Skeletal muscle cell (primary cell): ENCODE measurements at places on chromosomes 1 and 21.
A peak's percentile ranks its signal among the peaks of the same experiment; 100 is the strongest.

GRCh38 chr1:197150336-197151005, 4.0 kb upstream of the ASPM start:
- no peak for DNase-seq

DNA sequence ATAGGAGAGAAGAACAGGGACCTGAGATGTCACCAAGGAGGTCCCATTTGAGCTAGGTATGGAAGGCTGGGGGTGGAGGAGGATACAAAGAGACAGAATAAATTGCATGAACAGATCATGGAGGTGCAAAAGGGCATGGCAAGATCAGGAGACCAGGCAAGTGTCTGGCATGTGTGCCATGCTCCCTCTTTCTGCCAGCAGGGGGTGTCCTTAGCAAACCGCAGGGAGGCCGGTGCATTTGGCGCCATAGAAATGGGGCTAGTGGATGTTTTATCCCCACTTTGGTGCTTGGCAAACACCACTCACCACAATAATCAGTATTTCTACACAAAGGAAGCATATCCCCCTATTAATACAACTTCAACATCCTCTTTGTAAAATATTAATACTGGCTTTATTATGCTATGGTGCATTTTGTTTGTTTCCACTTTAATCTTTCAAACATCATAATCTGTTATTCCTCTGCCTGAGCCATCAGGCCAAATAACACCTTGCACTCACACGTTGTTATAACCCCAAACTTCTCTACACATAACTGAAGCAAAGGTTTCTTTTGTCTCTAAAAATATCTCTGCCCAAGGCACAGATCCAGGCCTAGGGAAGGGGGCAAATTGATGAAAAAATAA, 25.9 kb downstream of the S100A6 start:
- DNase-seq, result no peak

DNA sequence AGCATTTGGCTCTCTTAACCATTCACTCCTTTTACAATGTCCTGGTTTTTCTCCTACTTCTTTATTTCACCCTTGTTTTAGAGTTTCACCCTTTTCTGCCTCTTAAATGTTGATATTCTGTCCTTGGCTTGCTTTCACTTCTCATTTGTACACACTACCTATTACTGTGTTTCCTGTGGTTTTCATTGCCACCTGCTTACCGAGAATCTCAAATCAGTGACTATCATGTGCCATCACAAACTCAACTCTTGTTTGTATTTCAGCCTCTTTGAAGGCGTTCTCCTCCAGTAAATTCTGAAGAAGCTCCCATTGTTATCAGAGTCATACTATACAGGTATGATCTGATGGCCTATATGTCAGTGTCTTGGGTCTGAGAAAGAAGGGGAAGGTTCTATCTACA, 65.7 kb downstream of the NPHS2 start:
- DNase-seq, result no peak

DNA sequence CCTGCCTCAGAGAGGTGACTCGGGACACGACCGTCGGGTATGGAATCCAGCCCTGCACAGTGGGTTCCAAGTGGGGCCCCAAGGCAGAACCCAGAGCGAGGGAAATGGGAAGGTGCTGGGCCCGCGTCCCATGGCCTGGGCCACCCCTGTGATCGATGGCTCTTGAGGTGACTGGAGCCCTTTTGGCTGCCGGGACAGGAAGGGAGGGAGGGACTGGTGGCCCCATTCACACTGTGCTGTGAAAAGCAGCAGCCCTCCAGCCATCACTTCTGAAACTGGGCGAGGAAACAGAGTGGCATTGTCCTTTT, 110.4 kb upstream of the IFFO2 start:
- DNase-seq, result no peak

GRCh38 chr1:76494807-76495206, 372.5 kb upstream of the ST6GALNAC5 start:
- DNase-seq, result peak; percentile 28

DNA sequence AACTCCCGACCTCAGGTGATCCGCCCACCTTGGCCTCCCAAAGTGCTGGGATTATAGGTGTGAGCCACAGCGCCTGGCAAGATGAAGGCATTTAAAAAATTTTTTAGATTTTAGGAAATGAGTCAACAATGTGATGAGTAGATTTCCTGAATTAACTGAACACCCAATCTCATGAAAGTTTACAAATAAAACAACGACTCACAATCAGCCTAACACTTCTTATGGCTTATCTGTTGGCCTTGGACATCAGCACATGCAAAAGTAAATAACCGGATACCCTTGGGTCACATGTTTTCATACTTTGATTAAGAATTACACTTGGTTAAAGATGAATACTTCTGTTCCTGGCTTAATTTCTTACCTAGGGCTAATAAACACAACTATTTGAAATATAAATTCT, 3.0 kb downstream of the GNG12 start:
- no peak for DNase-seq

DNA sequence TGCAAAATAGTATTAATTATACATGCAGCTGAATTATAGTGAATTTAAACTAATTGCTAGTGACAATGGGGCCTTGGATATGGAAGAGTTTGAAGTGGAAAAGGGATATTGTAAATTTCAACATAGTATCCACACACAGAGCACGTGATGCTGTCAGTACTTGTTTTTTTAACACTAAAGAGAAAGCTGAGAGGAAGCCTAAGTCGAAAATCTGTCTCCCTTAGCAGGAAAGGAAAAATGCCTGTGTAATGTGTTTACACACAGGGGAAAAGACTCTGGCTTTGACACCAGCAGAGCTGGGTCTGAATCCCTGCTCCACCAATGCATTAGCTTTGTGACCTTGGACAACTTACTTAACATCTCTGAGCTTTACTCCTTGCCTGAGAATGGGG, 42.6 kb downstream of the PCSK9 start:
- DNase-seq, result no peak

DNA sequence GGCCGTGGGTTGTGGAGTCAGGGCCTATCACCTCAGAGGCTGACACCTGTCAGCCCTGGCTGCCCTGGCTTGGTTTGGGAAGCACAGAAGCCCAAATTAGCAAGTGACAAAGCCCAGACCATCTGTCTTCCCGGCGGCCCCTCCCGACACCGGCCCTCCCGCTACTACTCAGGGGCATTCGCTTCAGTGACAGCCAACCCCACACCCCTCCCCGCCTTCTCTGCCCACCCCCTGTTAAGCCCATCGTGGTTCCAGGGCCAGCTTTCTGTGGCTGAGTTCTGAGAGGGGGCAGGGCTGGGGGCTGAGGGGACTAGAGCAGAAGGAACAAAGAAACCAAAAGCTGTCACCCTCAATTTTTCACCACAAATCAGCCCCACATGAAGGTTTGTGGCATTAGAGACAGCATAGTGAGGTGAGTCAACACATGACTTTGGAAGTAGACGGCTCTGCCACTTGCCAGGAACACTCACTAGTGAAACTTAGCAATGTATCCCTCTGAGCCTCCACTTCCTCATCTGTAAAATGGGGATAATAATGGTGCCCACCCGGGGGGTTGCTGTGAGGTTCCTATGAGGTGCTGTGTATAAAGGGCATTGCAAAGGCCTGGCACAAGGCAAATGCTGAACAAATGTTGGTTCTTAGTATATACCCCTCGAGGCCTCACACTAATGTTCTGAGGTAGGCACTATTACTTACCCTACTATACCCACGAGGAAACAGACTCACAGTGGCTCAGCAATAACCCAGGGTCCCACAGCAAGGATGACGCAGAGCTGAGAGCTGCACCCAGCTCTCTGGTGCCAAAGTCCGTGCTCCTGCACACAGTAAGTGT, 5.2 kb upstream of the TNNI1 start:
- DNase-seq, result no peak

DNA sequence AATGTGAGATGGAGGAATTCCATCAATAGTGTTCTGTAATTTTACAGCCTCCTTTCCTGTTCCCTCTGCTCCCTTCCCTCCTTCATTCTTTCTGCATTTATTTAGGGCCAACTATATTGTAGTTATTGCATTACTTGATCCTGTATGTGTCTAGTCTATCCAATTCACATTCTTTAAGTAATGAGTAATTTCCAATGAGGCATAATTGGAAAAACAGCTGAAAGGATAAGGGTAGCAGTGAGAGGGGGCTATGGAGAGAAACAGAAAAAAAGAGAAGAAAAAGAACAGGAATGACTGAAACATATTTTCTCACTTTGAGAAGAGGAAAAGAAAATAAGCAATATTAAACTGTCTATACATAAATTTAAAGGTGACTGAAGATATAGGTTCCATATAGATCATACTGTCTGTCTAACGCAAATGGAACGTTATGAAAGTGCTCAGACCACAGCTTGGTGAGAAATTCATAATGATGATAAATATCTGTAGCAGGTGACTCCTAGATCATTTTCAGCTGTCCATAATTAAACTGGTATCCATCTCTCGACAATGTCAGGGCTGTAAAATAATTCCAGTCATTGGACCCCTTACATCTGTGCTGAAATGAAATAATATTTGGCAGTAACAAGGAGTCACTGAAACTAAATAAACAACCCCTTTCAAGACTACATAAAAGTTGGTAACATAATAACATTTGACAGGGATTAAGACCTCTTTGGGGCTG, 61.8 kb downstream of the SPAG17 start:
- DNase-seq, result no peak

DNA sequence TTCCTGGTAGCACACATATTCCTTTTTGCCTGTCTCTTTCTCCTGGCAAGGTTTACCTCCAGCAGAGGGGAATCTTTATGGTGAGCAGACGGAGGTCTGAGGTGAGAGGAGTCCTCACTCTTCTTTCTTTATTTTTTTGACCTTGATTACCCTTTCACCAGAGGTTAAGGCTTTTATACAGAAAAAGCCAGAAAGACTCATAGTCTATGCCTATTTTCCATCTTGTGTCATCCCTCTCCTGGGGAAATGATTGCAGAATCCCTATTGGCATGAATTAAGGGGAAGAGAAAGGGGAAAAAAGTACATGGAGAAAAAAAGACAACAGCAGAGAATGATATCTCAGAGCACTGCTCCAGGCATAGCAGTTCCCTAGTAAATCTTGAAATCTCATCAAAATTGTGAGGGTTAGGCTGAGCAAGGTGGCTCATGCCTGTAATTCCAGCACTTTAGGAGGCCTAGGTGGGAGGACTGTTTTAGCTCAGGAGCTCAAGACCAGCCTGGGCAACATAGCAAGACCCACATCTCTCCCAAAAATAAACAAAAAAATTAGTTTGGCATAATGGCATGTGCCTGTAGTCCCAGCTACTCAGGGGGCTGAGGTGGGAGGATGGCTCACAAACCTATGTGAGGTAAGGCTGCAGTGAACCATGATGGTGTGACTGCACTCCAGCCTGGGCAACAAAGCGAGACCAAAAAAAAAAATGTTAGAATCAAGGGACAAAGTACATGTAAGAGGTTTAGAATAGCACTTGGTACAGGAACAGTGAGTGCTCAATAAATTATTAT, 1.2 kb upstream of the XPR1 start:
- DNase-seq, result no peak

GRCh38 chr1:104459886-104460285, 710.2 kb downstream of the AMY1C start:
- DNase-seq, result no peak

GRCh38 chr1:114467491-114467890, 43.5 kb downstream of the TRIM33 start:
- DNase-seq, result no peak

GRCh38 chr1:44425341-44426082, 20.5 kb downstream of the RNF220 start:
- DNase-seq, result no peak

GRCh38 chr1:45883658-45884057, 80.2 kb downstream of the MAST2 start:
- DNase-seq, result no peak

- no peak for DNase-seq
Observed at GRCh38 chr1:6703016-6703415, 1.4 kb upstream of the DNAJC11 start.

GRCh38 chr1:81144240-81144825, 656.4 kb upstream of the ADGRL2 start:
- DNase-seq, result no peak

DNA sequence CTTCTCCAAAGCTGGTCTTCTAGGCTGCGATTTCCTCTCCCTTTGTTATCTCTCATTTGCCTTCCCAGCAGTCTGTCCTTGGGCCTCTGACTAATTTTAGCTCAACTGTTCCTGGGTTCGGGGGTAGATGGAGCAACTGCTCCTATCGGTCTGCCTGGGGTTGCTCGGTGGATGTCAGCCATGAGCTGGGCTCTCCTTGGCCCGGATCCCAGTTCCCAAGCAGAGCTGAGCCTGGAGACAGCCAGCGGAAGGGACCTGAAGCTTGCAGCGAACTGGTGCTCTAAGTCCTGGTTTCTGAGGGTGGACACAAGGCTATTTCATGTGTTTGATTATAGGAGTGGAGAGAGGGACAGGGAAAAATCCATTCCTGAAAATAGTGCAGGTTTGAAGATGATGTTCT, 423.0 kb downstream of the RPS6KC1 start:
- no peak for DNase-seq

- no peak for DNase-seq
Observed at GRCh38 chr1:165369255-165369848, 12.8 kb upstream of the LMX1A start.

- no peak for DNase-seq
Observed at GRCh38 chr1:75341537-75341936, 207.3 kb downstream of the LHX8 start.

- peak; percentile 10 for DNase-seq
Observed at GRCh38 chr1:233045588-233045987, 95.2 kb downstream of the NTPCR start.

GRCh38 chr1:206925106-206925736, 3.5 kb upstream of the FCMR start:
- no peak for DNase-seq

DNA sequence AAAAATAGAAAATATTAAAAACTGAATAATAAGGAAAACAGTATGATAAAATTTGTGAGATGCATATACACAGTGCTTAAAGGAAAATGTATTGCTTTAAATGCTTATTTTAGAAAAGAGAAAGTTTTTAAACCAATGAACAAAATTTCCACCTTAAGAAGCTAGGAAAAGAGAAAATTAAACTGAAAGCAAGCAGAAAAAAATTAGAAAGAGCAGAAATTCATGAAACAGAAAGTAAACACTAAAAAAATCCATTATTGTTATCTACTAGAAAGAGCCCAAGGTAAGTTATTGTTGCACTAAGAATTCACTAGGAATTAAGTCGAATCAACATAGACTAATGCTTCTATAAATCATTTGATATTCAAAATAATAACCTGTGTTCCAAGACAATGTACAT, 67.7 kb downstream of the PIK3R3 start:
- no peak for DNase-seq

DNA sequence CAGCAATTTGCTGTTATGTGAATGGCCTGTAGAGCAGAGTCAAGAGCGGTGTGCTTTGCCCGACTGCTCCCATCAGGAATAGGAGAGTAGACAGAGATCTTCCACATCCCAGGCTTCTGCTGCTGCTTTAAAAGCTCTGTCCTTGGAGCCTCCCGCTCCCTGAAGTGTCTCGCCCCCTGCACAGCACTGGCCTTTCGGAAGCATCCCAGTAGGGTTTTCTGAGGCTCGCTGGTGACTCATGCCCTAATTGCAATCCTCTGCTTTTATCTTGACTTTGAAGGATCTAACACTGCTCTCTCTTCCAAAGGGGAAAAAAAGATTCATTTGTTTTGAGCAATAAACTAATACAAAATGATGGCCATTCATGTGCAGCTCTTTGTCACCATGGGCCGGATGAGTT, 13.3 kb upstream of the CD101 start:
- DNase-seq, result peak; percentile 49

- no peak for DNase-seq
Observed at GRCh38 chr1:239025223-239025622, 361.1 kb upstream of the CHRM3 start.

GRCh38 chr21:31351960-31352359, 7.9 kb upstream of the TIAM1 start:
- DNase-seq, result no peak

- DNase-seq, result no peak
Observed at GRCh38 chr1:187853505-187853904, 1024.8 kb downstream of the PLA2G4A start.
